CD4-positive, alpha-beta T cell treated with Interleukin-1 beta for 1 hour (primary cell): ENCODE measurements at places on chromosomes 16 and 17.

GRCh38 chr17:2800367-2800766 lies 4.1 kb downstream of the RAP1GAP2 start:
- DNase-seq = no peak

DNA sequence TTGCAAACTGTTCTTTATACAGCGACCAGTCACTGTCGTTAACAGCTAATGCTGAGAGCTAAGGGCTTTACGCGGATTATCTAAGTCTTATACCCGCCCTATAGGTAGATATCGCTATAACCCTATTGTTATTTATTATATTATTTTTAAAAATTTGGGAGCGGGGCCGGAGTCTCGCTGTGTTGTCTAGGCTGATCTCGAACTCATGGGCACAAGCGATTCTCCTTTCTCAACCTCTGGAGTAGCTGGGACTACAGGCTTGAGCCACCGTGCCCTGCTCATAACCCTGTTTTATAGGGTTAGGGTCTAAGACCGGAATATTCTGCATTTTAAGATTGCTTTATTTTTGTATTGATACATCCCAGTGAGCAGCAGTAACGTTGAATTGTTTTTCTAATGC lies 24.7 kb downstream of the DEF8 start:
- DNase-seq = no peak

DNA sequence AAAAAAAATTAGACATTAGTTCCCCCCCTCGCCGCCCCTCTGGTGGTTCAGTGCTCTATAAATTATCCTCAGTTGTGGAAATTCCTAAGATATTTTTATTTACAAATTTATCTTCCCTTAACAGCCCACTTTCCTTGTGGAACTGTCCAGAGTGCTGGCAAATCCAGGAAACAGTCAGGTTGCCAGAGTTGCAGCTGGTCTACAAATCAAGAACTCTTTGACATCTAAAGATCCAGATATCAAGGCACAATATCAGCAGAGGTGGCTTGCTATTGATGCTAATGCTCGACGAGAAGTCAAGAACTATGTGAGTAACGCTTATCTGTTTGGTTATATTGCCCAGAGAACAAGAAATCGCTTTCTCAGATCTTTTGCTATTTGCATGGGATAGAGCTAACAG lies 2.9 kb downstream of the KPNB1 start:
- DNase-seq = no peak

- DNase-seq = peak; percentile 11
Measured at GRCh38 chr16:55756963-55757362, 75.9 kb downstream of the CES1 start.

DNA sequence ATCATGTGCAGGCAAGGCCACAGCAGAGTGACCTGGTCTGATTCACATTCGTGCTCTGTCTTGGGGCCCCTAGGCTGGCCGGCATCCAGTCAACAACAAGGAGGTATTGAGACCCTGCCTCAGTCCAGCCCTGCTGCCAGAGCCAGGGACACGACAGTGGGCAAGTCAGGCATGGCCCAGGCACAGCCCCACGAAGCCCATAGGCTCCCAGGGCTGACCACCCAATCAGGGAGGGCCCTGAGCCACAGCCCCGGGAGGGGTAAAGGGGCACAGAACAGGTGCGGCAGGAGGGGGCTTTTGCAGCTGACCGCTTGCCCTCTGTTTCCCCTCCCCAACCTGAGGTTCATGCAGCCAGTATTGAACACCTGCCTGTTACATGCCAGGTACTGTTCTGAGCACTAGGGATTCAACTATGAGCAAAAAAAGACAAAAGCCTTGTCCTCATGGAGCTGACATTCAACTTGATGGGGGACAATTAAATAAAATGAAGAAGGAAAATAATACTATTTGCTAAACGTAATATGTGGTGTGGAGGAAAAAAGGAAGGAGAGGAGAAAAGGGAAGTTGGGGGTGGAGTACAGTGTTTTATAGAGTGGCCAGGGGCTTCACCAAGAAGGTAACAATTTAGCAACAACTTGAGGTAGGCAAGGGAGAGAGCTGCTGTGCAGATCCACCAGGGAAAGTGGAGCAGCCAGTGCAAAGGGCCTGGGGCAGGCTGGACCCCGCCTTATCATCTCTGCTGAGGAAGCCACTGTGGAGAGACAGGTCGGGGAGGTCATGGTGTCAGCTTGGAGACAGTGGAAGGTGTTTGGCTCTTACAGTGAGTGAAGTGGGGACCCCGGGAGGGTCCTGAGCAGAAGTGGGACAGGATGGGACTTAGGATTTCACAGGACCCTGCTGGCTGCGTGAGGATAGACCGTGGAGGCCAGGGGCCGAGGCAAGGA lies 6.1 kb downstream of the DRC3 start:
- DNase-seq = no peak
